ENCODE measurements at places on chromosomes 1 and 21.

GRCh38 chr1:95893921-95894320, 659.9 kb downstream of the RWDD3 start:
- no peak for DNase-seq

- DNase-seq: no peak
These were observed 34.2 kb upstream of the LRRC8C start for GRCh38 chr1:89598450-89599331.

- DNase-seq: no peak
These were observed 19.0 kb upstream of the C1orf105 start for GRCh38 chr1:172401477-172401876.

GRCh38 chr1:76928522-76928921, 61.2 kb downstream of the ST6GALNAC5 start:
- no peak for DNase-seq

DNA sequence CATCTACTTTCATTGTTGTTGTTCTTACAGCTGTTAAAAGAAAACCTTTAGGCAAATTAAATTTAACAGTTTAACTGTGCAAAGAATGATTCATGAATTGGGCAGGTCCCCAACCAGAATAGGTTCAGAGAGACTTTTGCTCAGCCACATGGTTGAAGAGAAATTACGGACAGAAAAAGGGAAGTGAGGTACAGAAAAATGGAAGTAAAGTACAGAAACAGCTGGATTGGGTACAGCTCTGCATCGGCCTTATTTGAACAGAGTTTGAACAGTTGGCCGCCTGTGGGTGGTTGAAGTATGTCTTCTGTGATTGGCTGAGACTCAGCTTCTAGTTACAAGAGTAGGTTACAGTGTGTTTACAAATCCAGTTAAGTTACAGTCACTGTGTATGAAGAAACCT, 210.1 kb downstream of the FGGY start:
- DNase-seq: no peak

GRCh38 chr1:228986093-228986904, 251.0 kb downstream of the RHOU start:
- DNase-seq: no peak

DNA sequence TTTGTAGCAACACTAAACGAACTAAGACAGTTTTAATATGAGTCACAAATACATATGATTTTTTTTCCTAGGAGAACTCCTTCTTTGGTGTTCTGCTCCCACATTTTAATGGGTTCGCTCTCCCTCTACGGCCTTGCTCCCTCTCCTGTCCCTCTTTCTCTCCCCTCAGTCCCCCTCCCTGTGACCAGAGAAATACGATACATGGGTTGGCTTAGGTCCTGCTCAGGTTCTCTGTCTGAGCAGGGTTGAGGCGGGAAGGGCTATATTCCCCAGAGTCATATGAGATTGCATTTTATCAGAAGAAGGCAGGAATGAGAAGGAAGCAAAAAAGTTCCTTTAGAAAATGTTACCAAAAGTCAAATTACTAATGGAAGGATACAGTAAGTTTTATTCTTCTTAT, 44.6 kb downstream of the UBE2U start:
- DNase-seq: no peak

DNA sequence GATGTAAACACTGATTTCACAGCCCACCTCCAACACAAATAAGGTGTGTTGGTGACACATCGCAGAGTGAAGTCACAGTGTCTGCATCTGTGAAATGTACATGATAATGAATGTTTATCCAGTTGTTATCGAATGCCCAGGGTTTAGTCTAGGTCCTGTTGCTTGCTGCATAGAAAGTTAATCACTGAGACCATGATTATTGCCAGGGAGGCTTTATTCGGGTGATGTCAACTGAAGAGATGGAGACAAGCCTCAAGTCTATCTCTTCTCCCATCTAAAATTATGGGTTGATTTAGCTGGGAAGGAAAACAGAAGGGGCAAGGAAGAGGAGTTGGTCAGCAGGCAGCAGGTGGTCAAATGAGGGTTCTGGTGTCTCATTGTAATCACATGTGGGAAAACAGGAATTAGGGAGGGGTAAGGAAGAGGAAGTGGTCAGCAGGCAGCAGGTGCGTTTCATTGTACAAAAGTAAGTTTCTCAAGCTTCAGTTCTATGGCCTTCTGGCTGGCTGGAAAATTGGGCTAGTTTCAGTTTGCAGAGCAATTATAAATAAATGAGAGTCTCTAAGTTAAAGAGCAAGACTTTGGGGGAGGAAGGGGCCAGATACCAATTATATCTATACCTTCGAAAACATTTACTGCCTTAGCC, 146.3 kb upstream of the DNAH14 start:
- no peak for DNase-seq

- no peak for DNase-seq
These were observed 9.0 kb upstream of the LDLRAP1 start for GRCh38 chr1:25534410-25534788.

- DNase-seq: no peak
These were observed 266.3 kb upstream of the KAZN start for GRCh38 chr1:14332158-14332557.

DNA sequence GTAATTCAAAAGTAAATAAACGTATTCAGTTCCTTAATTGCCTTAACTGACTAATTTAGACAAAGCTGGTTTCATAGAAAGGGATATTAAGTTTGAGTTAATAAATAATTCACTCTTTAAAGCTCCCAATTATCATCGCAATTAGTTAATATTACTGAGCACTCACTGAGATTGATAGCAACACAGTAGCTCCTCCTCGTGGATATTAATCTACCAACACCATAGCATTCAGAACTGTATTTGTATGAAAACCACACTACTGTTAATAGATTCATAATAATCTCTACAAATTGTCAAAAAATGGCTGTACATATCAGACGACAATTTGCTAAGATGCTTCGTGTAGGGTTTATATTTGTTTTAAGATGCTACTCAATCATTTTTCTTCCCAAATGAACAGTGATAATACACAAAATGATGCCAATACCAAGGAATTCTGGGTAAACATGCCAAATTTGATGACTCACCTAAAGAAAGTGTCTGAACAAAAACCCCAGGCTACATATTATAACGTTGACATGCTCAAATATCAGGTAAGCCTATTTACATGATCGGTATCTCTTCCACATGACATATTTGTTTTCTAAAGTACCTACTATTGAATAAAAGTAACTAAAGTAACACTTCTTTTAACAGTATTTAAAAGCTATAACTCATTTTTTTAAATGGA, 18.8 kb upstream of the DYNLT5 start:
- DNase-seq: no peak

DNA sequence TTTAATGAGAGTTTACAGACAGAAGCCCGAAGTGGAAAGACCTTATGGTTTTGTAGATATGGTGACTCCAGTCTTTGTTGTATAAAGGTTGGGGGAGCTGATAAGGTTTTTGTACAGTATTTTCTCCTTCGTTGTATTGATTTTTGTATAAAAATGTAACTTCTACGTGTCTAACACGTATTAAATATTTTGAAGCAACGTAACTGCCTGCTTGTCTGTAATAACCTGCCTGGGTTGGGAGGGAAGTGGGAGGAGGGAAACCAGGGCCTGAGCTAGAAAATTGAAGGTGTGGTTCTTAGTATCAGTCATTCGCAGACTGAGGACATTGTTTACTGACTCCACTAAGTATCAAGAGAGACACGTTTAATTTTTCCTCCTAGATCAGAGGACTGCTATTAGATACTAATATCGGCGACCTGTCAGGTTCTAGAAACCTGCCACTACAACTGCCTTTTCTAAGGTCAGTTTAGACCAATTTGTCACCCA, 2.2 kb downstream of the IER5 start:
- no peak for DNase-seq

DNA sequence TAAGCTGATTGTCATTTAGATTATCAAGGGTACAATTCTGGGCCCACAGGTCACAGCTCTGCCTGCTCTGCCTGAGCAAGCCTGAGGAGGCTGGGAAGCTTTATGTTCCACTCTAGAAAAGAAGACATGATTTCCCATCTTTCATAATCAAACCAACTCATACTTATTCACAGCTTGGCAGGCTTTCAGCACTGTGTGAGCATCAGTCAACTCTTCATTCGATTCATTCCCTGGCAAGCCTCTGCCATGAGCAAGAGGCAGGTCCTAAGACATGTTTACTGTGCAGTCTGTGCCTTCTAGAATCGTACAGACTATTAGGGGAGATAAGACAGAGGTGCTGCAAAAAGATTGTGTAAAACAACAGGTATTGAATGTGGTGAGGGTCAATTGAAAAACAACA, 24.5 kb upstream of the KIRREL1 start:
- DNase-seq: no peak

DNA sequence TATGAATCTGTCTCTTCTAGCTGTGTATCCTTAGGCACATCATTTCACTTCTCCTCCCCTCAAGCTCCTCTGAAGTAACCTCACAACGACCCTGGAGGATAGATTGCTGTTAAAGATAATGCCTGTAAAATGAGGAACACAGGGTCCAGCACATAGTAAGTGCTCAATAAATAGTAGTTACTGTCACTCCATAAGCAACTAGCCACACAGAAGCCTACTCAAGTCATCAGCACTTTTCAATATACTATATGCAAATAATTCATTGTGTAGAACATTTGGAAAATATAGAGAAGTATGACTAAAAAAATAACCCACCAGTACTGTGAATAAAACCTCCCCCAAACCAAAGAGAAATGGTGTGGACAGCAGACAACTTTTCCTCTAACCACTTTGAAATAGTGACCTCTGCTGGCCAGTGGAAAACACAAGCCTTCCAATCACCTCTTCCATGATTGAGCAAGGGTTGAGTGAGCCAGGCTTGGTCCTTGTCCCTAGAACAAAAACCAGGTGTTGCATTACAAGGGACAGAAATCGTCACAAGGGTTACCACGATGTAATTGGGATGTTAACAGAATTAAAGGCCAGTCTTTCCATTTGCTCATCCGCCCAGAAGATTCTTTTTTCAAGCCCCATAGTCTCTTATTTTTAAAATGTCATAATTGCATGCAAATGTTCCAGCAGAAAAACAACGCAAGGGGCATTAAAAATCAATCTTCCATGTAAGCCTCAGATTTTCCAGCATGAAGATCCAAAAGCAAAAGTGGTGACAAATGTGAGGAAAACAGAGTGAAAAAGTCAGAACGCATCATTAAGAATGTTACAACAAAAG, 15.7 kb upstream of the GLIS1 start:
- no peak for DNase-seq

DNA sequence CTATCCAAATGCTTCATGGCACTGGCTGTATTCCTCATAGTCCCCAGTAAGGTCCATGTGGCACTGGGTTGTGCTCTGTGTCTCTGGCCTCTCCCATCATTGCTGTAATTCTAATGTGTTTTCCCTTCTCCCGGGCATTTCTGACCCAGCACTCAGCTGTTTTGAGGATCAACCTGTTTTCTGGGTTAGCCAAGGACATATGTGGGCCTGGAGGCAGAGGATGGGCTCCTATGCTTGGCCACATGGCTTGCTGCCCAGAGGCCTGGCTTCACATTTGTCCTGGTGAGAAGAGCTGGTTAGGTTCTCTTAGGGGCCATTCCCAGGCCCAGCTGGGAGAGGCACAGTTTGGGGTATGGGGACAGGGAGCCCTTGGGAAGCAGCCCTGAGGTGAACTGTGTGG, 103.1 kb downstream of the FAM78B start:
- no peak for DNase-seq

GRCh38 chr1:182237329-182237728, 154.3 kb downstream of the GLUL start:
- DNase-seq: no peak

DNA sequence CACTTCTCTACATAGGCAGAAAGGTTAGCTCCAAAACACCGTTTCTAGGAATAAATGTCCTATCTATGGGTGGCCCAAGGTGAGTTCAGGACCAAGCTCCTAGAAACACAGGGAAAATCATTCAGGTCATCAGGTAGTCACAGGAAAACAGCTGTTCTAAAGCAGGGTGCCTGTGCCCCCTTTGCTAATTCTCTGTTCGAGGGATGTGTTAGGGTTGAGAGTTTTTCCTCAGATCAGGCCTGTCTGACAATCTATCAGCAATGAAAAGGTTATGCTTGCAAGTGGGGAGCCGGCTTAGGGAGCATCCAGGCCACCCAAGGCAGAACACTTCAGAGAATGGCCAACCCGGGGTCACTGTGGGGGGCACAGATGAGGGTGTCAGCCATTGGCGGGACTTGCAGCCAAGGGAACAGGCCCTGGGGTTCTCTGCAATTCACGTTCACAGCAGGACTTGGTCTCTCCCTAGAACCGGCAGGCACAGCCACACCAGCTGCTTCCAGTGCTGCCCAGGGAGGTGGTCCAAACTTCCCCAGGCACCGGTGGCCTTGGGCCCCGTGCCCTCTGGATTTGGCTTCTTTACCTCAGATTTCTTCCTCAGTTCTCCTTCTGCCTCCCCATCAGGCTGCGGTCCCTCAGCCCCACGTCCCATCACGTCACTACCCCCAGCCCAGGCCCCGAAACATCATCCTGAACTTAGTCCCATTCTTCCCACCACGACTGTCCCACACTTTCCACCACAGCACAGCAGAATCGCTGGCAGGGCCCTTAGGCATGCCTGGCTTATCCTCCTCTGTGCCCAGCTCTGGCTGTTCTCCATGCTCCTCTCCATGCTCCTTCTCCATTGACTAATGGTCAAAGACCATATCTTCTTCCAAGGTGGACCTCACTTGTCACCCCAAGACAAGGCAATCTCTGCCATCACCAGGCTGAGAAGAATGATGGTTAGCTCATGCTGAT, 11.0 kb downstream of the CD2 start:
- no peak for DNase-seq

GRCh38 chr1:162627662-162628296, 4.5 kb upstream of the DDR2 start:
- no peak for DNase-seq

- no peak for DNase-seq
These were observed 42.8 kb upstream of the IFI44L start for GRCh38 chr1:78577257-78578100.

GRCh38 chr1:194024659-194025058, 838.2 kb upstream of the B3GALT2 start:
- DNase-seq: no peak

GRCh38 chr1:92851729-92852128, 19.9 kb downstream of the RPL5 start:
- no peak for DNase-seq

- no peak for DNase-seq
These were observed 24.9 kb downstream of the ZNF281 start for GRCh38 chr1:200384818-200385390.

DNA sequence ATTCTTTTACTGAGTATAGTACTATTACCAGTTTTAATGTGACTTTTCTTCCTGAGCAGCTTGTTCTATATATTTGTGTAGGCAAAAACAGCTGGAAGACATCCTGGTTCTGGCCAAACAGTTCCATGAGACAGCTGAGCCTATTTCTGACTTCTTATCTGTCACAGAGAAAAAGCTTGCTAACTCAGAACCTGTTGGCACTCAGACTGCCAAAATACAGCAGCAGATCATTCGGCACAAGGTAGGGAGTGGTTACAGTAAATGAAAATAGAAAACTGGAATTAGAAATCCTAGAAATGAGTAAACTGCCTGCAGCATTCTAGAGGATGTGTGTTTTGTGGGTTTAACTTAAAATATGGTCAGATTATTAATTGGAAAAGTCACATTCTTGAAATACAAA, 64.1 kb upstream of the BMP8A start:
- DNase-seq: no peak
